Cerebellar nuclear complex (tissue), 1 donor: ENCODE measurements at places on chromosomes 7 and 10.

DNA sequence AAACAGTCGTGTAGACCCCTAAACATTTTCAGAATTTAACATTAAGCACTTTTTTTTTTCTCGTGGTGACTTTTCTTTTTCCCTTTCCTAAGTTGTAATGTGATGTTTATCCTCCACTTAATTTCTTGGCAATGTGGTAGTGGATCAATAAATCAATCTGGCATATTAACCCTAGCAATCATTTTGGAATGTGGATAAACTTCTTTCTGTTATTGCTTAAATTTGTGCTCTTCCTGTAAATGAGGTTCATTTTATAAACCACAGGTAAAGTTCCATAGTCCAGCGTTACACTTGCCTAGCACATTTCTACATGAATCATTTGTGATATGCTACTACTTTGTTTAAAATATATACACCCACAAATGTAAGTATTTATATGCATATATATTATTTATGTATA is 247.4 kb upstream of the ETV1 start:
- no peak for DNase-seq

DNA sequence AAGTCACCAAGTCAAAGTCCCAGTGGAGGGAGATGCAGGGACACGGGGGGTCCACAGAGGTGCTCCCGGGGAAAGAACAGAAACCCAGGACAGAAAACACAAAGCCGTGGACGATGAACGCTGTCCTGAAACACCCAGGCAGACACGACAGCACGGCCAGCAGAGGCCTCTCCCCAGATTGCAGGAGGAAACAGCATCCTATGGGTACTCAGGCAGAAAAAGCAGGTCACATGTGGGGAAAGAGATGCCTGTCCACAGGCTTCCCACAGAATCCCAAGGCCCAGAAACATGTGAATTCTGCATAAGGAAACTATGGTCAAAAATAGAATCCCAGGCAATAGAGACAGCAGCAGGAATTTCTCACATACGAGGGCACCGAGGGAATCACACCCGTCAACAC is 53.6 kb upstream of the ADGRA1 start:
- DNase-seq, result peak; percentile 46

DNA sequence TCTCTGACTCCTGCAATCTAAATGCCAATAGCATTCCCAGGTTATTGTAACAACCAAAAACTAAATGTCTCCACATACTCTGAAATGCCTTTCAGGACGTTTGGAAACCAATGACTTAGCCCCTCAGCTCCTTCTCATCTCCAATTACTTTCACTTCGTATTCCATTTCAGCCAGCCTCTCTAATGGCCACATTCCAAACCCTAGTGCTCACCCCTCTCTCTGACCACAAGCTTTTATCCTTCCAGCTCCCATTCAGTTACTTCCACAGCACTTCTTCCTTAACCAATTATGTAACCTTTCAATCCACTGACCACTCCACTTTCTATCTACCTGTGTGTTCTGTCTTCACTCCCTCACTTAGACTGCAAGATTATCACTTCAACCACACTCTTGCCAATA is 4.3 kb downstream of the NOC3L start:
- no peak for DNase-seq

GRCh38 chr7:115721293-115722217 is 309.0 kb downstream of the TFEC start:
- DNase-seq, result no peak

GRCh38 chr7:121966276-121966934 is 93.4 kb downstream of the PTPRZ1 start:
- no peak for DNase-seq
